ENCODE measurements at places on chromosomes 7 and 10. TPM values are rescaled to one million over a fixed set of nuclear protein-coding genes. Genes with fewer than 3 reads are reported as not detected.

The CUZD1 gene
- total RNA-seq, result 0.18 TPM

The ADARB2 gene
- not detected for total RNA-seq

The ITIH5 gene
- not detected for total RNA-seq

The CYP2C19 gene
- not detected for total RNA-seq

The SEMA3D gene
- total RNA-seq, result 16.3 TPM

The NUDT5 gene
- total RNA-seq, result 47.6 TPM

- H3K4me3 ChIP-seq, result no peak overlapping the region
- H3K4me1 ChIP-seq, result no peaks in the 10 kb centered on the region
- peaks cover 40% of the 10 kb centered on the region for H3K27me3 ChIP-seq
- no peak overlapping the region for H3K27ac ChIP-seq
- no peak for DNase-seq
These were observed 90.7 kb upstream of the LRRC4 start for GRCh38 chr7:128121711-128122530.

DNA sequence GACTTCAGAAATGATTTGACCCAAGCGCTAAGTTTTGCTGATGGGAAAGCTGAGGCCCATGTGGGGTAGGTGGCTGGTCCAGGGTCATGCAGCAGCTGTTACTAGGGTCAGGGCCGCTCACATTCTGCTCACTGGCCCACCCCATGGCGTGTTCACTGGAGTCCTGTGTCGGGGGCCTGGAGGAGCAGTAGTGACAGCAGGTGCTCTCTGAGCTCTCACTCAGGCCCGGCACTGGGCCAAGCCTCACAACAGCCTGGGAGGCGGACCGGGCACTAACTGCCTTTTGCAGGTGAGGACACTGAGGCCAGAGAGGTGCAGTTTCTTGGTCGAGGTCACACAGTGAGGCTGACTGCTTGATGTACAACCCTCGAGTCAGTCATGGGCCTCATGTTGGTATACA, 82.7 kb downstream of the GLRX3 start:
- H3K36me3 ChIP-seq, result no peaks in the 10 kb centered on the region
- H3K4me1 ChIP-seq, result peaks cover 11% of the 10 kb centered on the region
- H3K27me3 ChIP-seq, result peaks cover 4% of the 10 kb centered on the region
- no peak for DNase-seq

DNA sequence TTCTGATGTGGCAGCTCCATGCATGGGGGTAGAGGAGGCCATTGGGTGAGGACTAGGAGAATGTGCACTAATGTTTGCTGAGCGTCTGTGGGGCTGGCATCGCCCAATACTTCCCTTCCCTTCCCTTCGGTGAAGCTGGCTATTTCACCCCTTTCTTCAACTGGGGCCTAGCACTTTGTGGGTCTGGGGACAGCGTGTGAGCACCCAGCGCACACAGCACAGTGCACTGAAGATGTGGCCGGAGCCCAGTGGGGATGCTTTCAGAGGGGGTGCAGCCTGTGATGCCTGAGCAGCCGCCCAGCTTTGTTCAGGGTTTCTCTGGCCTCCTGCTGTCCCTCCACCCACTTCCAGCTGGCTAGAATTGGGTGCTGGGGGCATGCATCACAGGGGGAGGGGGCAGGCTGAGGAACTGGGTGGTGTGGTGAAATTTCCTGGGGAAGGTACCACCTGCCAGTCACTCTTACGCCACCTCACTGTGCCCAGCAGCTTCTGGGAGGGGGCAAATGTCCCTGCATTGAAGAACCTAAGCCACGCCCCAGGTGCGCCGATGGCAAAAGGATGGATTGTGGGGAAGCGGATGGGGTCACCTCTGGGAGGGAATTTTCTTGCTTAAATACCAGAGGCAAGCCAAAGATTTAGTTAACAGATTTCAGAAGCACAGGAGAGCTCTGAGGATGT, 45.5 kb downstream of the CLEC2L start:
- 0 out of 2 replicates have a peak, but pooled peaks cover 8% of the 10 kb centered on the region for H3K36me3 ChIP-seq
- no peaks in the 10 kb centered on the region for H3K4me1 ChIP-seq
- DNase-seq, result no peak
- no peaks in the 10 kb centered on the region for H3K27me3 ChIP-seq
- H3K4me3 ChIP-seq, result no peak overlapping the region
- H3K27ac ChIP-seq, result no peak overlapping the region

GRCh38 chr7:37449621-37450020, 957 bp upstream of the ELMO1 start:
- H3K4me1 ChIP-seq, result no peaks in the 10 kb centered on the region
- no peak for DNase-seq
- no peaks in the 10 kb centered on the region for H3K36me3 ChIP-seq
- H3K27ac ChIP-seq, result no peak overlapping the region
- no peaks in the 10 kb centered on the region for H3K27me3 ChIP-seq

DNA sequence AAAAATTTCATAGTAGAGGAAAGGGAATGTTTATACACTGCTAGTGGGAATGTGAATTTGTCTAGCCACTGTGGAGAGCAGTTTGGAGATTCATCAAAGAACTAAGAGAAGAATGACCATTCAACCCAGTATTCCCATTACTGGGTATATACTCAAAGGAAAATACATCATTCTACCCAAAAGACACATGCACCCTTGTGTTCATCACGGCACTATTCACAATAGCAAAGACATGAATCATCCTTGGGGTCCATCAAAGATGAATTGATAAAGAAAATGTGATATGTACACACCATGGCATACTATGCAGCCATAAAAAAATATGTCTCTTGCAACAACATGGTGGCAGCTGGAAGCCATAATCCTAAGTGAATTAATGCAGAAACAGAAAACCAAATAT, 825.7 kb downstream of the TNS3 start:
- peaks cover 57% of the 10 kb centered on the region for H3K4me1 ChIP-seq
- no peak for DNase-seq
- no peak overlapping the region for H3K4me3 ChIP-seq
- H3K36me3 ChIP-seq, result 0 out of 2 replicates have a peak, but pooled peaks cover 3% of the 10 kb centered on the region
- H3K27me3 ChIP-seq, result no peaks in the 10 kb centered on the region

DNA sequence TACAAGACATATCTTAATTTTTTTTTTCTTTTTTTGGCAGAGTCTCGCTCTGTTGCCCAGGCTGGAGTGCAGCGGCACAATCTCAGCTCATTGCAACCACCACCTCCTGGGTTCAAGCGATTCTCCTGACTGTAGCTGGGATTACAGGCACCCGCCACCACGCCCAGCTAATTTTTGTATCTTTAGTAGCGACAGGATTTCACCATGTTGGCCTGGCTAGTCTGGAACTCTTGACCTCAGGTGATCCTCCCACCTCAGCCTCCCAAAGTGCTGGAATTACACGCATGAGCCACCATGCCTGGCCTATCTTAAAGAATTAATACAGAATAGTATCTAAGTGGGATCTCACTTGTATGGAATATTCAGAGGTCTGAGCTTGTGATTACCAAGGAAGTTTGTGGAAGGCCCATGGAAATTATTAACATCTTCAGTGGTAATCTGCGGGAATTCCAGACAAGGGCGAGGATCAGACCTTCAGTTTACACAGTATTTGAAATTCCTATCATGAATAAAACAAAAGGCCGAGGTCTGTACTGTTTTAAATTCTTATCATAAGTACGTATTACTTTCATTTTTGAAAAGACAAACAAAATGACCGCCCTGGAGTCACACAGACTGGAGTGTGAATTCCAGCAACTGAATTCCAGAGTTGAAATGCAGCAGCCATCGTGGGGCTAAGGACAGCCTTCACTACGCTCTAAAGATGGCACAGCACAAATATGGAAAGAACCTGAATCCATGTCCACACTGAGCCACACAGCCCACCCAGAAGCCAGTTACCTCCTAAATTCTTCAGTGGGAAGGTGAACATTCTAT, 16.7 kb downstream of the GPRIN2 start:
- H3K27ac ChIP-seq, result peak overlapping the region; percentile 82
- H3K4me1 ChIP-seq, result peaks cover 18% of the 10 kb centered on the region
- H3K27me3 ChIP-seq, result peaks cover 26% of the 10 kb centered on the region

- peak; percentile 38 for DNase-seq
- H3K36me3 ChIP-seq, result peaks cover 47% of the 10 kb centered on the region
- peaks cover 1% of the 10 kb centered on the region for H3K27me3 ChIP-seq
- peaks cover 65% of the 10 kb centered on the region for H3K4me1 ChIP-seq
- H3K4me3 ChIP-seq, result peak overlapping the region; percentile 20
These were observed 30.4 kb downstream of the SEPTIN7 start for GRCh38 chr7:35831208-35831607.
